T-helper 17 cell (primary cell): ENCODE measurements at places on chromosomes 7 and 10.

- DNase-seq, result no peak
Measured at GRCh38 chr7:75055155-75055554, 18.4 kb downstream of the RCC1L start.

DNA sequence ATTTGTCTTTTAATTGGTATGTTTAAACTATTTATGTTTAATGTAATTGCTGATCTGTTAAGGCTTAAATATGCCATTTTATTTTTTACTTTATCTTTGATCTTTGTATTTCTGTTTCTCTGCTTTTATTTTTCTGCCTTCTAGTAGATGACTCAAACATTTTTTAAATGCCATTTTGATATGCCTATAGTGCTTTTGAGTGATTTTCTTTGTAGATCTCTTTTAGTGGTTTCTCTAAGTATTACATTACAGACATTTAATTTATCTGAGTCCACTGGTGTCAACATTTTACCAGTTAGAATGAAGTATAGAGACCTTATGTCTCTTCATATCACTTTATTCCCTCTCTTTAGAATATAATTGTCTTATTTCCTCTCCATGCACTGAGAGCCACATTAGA lies 32.7 kb downstream of the IL6 start:
- no peak for DNase-seq

GRCh38 chr7:10889266-10889898 lies 84.3 kb upstream of the PHF14 start:
- no peak for DNase-seq

DNA sequence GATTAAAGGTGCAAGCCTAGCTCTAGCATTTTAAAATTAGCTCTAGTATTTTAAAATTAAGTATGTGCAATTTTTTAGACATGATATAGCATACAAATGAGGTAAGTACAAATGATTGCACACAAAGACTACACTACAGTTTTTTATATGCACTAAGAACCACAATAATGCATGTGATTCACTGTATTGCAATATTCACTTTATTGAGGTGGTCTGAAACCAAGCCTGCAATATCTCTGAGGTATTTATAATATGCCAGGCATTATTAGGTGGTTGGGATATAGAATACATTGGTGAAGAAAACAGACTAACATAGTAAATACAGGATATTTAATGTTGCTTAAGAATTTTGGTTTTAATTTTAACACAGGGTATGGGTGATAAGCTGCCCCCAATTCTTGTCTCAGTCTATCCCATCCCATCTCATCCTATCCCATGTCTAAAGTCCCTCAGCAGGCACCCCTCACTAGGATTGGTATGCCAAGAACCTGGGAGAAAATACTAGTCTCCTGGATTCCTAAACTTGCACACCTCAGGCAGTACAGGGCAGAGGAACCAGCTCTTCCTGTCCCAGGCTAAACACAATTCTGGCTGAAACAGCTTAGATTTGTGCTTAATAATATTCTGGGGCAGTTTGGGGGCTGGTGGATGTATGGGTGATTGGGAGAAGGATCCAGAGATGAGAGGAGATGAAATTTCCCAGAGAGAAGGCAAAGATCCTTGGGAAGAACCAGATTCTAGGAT lies 90.4 kb downstream of the HIPK2 start:
- no peak for DNase-seq

DNA sequence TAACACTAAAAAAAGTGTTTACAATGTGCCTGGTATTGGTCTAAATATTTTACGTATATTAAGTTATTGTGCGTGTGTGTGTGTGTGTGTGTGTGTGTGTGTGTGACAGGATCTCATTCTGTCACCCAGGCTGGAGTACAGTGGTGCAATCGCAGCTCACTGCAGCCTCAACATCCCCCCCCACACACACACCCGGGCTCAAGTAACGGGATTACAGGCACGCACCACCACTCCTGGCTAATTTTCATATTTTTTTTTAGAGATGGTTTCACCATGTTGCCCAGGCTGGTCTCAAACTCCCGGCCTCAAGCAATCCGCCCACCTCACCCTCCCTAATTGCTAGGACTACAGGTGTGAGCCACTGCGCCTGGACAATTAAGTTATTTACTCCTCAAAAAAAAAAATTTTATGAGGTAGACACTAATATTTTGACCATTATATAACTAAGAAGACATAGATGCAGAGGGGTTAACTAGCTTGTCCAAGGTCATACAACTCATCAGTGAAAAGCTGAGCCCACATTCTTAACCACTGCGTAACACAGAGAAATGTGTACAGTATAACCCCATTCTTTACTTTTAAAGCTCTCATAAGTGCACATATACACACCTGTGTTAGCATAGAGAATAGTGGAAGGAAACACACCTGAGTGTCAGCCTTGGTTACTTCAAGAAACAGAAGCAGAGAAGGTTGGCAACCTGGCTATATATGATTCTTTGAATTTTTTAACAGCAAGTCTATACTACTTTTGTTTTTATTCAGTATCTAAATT lies 35.0 kb downstream of the DNAJC12 start:
- no peak for DNase-seq

- DNase-seq, result no peak
Measured at GRCh38 chr10:32337350-32337749, 9.6 kb downstream of the EPC1 start.

- DNase-seq, result no peak
Measured at GRCh38 chr10:102602272-102603045, 41.8 kb upstream of the TRIM8 start.

- DNase-seq, result no peak
Measured at GRCh38 chr10:19209319-19209718, 160.7 kb downstream of the MALRD1 start.

- DNase-seq, result no peak
Measured at GRCh38 chr10:5871596-5871995, 18.1 kb downstream of the ANKRD16 start.

GRCh38 chr10:132457328-132458070 lies 60.5 kb downstream of the PWWP2B start:
- no peak for DNase-seq

- DNase-seq, result no peak
Measured at GRCh38 chr10:43264344-43264964, 2.4 kb downstream of the RASGEF1A start.

DNA sequence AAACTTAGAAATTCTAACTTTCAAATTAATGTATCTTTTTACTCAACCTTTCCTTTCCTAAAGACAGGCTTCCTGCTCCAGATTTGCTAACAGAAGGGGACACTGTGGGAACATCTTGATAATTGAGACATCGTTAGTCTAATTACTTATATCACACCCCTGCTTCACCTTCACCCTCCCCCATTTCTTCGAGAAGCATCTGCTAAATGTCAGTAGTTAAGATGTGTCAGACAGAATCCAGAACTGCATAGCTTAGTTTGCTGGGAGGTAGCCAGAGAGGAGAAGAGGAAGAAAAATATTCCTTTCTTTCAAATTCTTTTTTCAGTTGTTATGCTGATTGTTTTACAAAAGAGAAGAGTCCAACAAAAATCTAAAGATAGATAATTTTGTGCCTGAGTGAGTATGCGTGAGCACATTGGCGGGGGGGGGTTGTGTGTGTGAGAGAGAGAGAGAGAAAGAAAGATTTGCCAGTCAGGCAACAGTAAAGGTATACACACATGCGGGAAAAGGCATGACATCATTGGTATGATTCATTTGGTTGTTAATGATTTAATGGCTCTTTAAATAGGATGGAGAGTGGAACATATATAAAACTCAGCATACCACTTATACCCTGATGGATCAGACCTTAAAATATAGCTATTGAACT lies 192.4 kb downstream of the PTN start:
- no peak for DNase-seq

- no peak for DNase-seq
Measured at GRCh38 chr7:123755338-123755737, 6.5 kb upstream of the WASL start.

DNA sequence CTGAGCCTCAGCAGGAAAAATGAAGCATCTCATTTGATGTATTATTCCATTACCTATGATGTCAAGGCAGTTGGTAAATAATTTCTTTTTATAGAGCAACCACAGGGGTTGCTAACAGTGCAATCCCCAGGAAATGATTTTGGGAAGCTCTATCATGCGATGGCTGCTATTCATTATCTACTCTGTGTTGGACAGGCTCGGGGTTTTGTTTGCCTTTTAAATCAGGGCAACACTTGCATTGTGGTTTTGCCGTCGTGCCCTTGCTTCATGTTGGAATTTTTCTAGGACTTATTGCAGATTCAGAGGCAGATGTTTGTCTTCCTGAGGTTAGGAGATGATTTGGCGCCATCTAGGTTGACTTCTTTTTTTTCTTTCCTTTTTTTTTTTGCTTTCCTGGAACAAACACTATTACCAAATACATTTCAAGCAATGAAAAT lies 128.4 kb downstream of the BICC1 start:
- no peak for DNase-seq

DNA sequence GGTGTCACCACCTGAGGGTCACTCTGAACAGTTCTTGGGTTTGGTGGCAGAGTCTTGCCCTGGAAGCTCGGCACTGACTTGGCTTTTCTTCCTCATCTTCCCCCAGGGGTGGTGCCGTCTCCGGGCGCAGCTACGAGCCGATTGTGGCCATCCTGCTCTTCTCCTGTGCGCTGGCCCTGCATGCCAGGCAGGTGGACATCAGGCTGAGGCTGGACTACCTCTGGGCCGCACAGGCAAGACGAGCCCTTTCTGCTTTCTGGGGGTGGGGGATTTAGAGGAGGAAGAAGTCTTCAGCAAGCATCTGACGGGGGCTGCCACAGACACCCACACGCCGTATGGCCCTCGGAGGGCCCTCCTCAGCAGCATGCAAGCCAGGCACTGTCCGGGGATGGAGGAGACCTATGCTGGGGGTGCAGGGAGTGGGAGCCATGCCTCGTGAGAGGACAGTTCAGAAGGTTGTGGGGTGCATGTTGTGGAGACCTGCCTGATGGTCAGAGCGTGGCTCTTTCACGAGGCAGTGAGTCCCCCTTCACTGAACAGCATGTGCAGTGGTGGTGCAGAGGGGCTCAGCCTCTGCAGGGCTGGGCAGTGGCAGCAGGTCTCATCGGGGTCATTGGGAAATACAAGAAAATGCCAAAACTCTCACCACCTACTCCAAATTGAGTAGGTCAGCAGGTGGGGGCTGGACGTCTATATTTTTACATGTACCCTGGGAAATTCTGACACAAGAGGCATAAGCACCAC lies 112.4 kb downstream of the ADCY1 start:
- DNase-seq, result no peak

DNA sequence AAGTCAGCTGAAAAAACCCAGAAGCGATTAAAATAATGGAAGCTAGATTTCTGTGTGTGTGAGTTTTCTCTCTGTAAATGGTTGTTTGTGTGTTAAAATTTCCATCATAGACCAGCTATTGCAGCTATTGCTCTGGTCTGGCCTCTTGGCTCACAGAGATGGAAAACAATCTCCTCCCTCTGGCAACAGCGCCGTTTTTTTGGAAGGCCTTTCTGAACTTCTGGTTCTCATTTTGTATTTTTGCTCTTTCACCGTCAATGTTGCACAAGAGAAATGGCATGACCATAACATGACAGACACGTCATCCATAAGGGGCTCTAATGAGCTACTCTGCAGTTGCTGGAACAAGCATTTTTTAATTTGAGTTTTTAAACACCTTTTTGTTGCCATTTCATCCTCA lies 91.0 kb downstream of the CUBN start:
- no peak for DNase-seq

DNA sequence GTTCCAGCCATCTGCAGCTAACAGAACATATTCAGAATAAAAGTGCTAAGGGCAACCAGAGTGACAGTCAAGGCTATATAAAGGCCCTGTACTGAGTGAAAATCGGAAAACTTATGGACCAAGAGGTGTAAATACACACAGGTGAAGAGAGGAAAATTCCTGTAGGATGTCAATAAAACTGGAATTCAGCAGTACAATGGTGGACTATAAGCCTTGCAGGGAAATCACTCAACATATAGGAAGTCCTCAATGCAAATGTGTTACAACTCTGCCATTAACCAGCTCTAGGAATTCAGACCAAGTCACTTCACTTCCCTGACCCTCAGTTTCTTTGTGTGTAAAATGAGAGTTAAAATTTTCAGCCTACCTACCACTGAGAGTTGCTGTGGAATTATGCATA lies 7.7 kb downstream of the USP6NL start:
- DNase-seq, result no peak

DNA sequence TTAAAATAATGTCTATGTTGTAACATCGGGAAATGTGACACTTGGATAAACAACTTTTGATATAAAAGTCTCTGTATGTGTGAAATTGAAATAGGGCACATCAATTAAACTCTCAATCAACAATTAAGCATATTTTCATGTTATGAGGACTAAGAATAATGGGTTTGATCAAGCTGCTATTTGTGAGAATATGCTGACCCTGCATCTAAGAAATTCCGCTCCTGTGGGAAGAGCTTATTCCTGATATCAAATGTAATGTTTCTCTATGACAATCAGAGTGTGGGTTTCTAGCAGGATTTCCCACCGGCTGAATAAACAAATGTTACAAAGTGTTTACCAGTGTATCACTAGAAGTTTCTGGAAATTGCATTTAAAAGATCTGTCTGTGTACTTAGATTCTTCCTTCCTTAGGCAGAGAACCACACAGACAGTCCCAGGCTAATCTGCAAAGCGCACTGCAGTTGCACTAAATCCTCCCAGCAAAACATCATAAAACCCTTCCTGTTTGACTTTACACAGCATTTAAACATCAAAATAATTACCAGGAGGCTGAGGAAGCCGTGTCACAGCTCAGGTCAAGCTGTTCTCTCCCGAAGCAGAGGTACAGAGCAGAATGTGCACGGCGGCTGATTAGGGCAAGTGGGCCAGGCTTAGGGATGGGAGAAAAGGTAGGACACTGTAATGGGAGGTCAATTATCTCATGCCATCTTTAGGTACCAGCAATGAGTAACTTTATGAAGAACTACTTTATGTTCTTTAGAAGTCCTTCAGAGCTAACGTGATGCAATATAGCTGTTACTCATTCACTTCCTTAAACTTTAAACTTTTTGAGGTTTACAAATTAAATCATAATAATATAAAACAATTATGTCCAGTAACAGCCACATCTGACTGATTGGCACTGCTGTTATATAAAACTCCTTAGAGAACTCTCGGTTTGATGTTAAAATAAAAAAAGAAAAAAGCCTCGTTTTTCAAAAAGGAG lies 109.1 kb upstream of the CTTNBP2 start:
- no peak for DNase-seq

- no peak for DNase-seq
Measured at GRCh38 chr7:104878577-104878976, 135.4 kb upstream of the KMT2E start.

- DNase-seq, result no peak
Measured at GRCh38 chr10:96082153-96082552, 38.8 kb downstream of the CCNJ start.

DNA sequence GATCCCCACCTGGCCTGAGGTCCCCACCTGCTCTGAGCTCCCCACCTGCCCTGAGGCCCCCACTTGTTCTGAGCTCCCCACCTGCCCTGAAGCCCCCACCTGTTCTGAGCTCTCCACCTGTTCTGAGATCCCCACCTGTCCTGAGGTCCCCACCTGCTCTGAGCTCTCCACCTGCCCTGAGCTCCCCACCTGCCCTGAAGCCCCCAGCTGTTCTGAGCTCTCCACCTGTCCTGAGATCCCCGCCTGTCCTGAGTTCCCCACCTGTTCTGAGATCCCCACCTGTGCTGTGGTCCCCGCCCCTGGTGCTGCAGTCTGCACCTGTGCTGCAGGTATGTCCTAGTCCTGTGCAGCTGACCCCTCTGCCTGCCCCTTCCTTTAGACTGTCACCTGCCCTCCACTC lies 561.6 kb downstream of the TCERG1L start:
- no peak for DNase-seq

GRCh38 chr10:7046615-7047014 lies 364.2 kb downstream of the SFMBT2 start:
- no peak for DNase-seq
